Nucleus accumbens (tissue), 56 donors: ENCODE measurements at places on chromosomes 12 and 14.

- no peak for DNase-seq
Observed at GRCh38 chr14:89507926-89508460, 91.0 kb upstream of the FOXN3 start.

GRCh38 chr12:91889910-91890309, 255.7 kb downstream of the BTG1 start:
- no peak for DNase-seq

- DNase-seq: no peak
Observed at GRCh38 chr12:87784350-87784749, 244.9 kb downstream of the C12orf50 start.

GRCh38 chr14:82778008-82778590, 1244.4 kb upstream of the SEL1L start:
- DNase-seq: no peak

GRCh38 chr14:104421892-104422828, 157.4 kb upstream of the C14orf180 start:
- DNase-seq: no peak

DNA sequence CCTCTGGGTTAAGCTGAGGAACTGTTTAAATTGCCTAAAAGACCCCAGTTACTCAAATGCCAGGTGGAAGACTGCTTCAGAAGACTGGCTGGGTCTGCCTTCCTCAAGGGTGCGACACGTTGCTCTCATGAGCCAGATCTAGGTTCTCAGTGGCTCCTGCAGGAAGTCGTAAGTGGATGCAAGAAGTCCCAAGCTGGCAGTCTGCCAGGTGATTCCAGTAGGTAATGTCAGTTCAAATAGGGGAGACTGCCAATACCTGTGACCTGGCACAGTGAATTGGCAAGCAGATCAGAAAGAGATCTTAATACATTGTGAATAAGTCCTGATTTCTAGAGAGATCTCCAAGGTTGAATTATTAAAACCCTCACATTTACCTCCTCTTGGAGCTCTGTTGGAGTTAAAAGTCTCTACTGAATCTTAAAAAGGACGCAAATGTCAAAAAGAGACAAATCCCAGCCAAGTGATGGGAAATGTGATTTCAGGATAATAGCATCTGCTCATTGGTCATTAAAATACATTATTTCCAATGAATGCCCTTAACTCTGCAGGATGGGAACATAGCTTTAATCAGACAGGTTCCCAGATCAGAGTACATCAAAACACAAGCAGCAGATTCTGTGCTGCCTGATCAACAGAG, 98.8 kb upstream of the FRMD6 start:
- DNase-seq: no peak

- DNase-seq: no peak
Observed at GRCh38 chr14:77657280-77657679, 40.8 kb upstream of the SPTLC2 start.

DNA sequence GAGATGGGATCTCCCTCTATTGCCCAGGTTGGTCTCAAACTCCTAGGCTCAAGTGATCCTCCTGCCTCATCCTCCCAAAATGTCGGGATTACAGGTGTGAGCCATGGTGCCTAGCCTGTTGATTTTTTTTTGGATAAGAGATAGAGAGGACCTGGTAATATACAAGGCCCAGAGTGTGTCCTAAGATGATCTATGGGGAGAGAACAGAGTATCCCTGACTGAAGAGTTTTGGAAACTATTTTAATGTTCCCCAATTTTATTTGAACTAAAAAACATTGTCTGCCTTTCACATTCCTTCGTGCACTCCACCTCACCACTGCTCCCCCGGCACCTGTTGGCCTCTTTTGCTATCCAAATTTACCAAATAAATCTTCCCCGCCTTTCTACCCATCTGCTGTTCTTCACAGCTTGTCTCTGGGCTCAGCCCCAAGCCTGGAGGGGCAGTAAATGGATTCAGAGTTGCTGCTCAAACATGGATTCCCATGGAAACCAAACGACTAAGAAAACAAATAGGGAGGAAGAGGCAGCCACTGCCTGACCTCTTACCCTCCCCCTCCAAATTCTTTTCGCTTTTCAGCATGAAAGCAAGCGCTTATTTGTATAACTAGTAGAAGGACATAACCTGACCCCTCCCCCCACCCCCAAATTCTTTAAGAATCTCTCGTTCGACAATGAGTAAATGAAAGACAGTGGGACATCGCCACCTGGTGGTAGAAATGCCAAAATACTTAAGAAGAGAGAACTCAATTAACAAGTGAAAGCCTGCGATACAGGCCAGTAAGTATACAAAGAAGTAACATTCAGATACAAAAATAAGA, 22.6 kb downstream of the OR10G3 start:
- DNase-seq: peak; percentile 41

DNA sequence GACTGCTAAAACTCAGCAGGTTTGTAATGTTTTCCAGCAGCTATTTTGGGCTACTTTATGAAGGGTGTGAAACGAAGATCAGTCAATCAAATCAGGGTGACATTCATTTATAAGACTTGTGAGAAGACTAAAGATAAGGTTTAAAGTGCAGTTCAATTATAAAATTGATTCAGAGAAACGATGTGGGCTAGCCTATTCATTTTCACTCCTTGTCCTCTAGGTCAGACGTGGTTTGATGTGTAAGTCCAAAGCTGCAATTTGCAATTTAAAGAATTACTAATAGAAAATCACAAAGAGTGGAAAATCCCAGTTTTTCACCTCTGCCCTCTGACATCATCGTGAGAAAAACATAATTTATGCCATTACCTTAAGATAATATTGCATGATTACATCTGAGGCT, 243.5 kb upstream of the NOVA1 start:
- no peak for DNase-seq

DNA sequence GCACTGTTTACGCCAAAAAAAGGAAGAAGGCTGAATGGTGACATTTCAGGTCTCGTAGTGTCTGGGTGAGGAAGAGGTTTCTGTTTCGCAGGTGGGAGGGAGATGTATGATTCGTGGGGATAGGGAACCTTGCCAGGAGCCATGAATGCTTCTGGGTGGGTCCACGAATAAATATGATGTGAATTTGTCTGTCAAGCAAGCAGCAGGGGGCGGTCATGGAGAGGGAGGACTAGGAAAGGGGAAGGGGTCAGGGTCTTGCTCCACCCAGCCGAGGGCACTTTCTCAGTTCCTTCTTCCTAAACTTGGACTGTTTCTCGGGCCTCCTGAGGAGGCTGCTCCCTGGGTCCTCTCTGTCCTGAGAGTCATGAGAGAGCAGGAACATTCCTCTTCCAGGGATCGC, 72.5 kb downstream of the LGMN start:
- DNase-seq: no peak

GRCh38 chr12:82517027-82517426, 158.7 kb downstream of the METTL25 start:
- DNase-seq: no peak
